ENCODE measurements at places on chromosomes 16 and 17.
A peak's percentile ranks its signal among the peaks of the same experiment; 100 is the strongest.

DNA sequence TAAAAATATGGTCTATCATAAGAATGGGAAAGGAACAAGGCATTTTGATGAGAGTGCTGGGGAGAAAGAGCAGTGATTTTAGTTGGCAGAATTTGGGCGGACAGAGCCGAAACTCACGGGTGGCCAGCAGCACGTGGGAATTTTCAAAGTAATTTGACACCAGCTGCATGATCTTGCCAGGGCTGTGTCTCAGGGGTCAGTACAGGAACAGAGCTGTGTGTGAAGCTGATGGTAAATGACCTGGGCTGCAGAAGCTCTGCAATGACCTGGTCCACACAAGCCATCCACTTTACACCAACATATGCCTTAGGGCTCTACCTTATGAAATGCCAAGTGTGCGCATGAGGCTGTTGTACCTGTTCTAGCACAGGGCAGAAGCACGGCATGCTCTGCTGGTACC lies 112.0 kb downstream of the ZFHX3 start:
- DNase-seq: peak; percentile 46

DNA sequence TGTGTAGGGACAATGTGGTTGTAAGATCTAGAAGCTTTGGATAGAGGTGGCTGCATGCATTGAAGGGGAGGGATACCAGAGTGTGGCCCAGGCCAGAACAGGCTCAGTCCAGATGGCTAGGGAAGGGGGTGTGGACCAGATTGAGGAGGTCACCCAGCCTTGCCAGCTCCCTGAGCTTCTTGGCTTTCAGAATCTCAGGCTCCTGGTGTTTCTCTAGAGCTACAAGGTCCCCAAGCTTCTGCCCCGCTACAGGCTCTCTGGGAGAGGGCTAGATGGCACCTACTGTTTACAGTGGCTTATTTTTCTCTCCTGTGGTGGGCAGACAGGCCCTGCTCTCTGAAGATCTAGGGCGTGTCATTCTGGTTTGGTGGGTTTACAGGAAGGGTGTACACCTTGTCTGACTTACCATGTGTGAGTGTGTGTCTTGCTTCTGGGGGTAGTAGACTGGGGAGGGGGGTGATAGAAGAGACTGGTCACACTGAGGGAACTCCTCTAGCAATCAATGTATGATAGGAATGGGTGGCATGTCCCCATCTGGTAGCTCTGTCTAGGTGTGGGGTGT lies 1.1 kb downstream of the RARA start:
- no peak for DNase-seq

GRCh38 chr17:83202002-83203000 lies 122.9 kb downstream of the METRNL start:
- peak; percentile 4 for DNase-seq

DNA sequence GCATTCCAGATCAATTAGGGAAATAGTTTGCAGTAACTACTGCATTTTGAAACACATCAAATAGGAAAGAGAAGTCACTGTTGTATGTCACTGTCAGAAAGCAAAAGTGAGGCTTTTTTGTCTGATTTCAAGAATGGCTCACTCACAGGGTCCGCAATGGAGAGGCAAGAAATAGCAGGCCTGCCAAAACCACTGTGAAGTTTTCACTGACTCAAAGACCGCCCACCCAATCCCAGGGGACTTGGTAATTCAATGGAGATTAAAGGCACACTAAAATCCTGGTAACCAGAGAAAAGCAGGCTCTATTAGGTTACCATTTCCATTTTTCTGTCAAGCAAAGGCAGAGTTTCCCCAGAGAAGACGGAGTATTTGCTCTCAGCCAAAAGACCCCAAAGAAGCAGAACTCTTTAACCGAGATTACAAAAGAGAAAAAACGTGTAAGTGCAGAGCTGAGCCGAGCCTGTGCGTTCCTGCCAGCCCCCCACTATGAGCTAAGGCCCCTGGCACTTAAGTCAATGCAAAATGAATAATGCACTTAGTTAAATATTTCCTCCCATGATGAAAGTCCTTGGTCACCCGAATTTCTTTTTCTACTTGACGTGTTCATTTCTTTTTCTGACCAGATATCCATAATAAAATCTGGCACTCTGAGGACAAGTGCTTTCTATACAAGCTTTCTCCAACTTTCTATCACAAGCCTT lies 57.0 kb downstream of the FOXL1 start:
- no peak for DNase-seq

DNA sequence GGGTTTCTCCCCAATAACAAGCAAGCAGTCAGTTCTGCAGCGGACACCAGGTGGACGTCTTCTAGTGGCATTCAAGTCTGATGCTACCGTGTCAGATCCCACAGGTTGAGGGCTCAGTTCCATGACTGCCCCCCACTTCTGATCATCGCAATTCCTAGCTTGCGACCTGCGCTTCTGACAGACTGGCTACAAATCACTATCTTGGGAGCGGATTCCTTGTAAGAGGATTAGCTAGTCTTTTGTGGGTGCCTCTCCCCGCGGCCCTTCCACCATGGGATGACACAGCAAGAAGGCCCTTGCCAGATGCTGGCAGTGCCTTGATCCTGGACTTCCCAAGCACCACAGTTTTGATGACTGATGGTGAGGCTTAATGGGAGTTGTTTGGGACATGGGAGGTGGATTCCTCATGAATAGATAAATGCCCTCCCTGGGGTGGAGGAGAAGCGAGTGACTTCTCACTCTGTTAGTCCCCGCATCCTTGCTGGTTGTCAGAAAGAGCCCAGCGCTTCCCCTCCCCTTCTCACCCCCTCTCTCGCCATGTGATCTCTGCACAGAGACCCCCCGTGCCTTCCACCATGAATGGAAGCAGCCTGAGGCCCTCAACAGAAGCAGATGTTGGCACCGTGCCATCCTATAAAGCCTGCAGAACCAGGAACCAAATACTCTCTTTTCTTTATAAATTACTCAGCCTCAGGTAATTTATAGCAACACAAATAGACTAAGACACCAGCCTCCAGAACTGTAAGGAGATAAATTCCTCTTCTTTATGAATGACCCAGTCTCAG lies 19.1 kb downstream of the CDIP1 start:
- DNase-seq: no peak

DNA sequence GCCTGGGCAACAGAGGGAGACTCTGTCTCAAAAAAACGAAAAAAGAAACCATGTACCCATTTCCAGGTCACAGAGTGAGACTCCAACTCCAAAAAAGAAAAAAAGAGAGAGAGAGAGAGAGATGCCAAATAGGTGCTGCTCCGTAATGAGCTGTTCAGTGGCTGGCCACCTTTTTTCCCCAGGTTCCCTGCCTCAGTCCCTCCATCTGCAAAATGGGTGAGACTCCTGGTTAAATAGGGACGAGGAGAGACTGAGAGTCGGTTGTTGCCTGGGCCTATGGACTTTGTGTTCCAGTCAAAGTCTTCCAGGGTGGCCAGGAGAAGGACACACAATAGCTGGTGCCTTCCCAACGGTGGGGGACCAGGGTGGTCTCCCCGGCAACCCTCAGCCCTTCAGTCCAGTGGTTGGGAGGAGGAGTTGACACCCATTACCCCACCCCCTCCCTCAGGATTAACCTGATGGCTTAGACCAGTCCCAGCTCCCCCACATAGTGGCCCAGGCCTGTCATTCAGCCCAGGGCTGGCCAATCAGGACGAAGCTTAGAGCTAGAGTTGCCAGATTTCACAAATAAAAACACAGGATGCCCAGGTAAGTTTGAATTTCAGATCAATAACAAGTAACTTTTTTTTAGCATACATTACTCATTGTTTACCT lies 258.2 kb downstream of the PARN start:
- DNase-seq: no peak

DNA sequence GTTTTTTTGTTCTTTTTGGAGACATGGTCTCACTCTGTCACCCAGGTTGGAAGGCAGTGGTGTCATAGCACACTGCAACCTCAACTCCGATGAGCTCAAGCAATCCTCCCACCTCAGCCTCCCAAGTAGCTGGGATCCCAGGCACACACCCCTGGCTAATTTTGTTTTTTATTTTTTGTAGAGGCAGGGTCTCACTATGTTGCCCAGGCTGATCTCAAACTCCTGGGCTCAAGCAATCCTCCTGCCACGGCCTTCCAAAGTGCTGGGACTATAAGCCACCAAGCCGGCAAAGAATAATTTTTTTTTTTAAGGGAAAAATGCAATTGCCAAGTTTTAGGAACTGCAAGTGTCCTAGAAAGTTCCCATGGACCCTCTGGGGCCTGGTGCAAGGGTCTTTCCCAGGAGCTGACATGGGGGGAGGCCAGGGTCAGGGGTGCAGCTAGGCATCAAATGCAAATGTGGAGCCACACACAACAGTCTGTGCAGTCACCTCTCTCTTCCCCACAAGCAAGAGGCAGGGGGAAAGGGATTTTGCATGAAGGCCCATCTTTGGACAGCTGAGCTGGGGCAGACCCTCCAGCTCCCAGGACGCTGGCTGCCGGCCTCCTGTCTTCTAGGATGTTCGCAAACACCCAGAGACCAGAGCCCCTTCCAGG lies 20.1 kb upstream of the BCAR1 start:
- DNase-seq: no peak

Measured in tibial nerve (tissue), 4 donors.